NCI-H146 (cell line): ENCODE measurements at places on chromosomes 1 and 21.

DNA sequence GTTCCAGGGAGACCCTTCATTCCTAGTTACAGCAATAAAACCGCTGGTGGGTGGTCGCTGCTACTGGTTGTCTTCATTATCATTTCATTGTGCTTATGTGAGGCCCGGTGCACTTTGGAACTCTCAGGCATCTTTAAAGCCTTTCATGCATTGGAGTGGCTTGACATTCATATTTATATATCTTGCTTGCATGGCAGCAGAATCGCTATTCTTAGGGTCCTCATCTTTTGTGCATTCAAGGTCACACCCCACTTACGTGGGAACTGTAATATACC is 110.1 kb downstream of the ZBTB18 start:
- DNase-seq: no peak

GRCh38 chr1:53126495-53126894 is 15.9 kb downstream of the SLC1A7 start:
- DNase-seq: no peak

- DNase-seq: no peak
Observed at GRCh38 chr1:236113324-236114032, 28.9 kb upstream of the GPR137B start.

DNA sequence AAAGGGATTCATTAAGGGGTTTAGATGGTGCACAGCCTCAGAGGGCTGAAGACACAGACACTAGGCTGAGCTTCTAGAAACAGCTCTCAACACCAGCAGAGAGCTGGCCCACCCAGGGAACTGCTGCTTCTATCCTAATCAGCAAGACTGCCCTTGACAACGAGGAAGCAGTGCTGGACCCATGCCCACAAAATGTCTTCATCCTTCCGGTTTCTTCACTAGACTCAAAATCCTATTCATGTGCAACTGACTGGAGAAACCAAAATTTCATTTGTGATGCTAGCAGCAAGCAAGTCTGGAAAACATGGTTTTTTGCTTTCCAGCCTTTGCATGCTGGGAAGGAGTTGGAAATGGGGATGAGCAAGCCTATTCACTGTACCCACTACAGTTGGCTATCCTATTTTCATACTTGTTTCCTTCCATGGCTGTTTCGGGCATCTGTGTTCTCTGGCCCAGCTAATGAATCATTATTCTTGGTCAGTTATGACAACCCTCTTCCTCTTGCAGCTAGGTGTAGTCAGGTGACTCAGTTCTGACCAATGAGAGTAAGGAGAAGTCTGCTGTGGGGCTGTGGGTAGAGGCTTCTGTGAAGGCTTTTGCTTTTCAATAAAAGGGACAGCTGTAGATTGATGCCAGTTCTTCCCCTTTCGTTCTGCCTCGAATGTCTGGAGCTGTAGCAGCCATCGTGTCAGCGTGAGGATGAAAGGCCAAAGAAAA is 14.6 kb upstream of the TMEM61 start:
- no peak for DNase-seq

DNA sequence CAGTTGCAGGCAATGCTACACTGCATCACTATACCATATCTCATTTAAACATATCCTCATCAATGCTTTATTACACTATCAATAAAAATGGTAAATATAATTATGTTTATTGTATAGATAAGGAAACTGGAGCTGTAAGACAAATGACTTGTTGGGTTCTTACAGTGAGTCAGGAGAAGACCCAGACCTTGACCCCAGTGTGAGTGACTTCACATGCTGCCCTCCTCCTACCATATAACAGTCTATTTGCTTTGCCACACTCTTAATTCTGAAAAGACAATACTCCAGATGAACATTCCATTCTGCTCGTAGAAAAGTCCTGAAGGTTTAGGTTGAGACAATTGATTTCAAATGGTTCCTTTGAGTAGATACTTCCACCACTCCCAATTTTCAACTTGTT is 550.5 kb downstream of the PLPP3 start:
- no peak for DNase-seq

DNA sequence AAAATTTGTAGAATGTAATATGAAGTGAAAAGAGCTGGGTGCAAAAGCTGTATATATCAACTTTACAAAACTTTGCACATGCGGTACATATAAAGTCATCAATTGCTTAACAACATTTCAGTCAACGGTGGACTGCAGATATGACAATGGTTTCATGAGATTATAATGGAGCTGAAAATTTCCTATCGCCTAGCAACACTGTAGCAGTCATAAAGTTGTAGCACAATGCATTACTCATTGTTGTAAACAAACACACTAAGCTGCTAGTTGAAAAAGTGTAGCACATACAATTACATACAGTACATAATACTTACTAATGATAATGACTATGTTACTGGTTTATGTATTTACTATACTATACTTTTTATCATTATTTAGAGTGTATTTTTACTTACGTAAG is 64.0 kb downstream of the RGS7 start:
- DNase-seq: no peak

GRCh38 chr1:83818916-83819315 is 180.0 kb downstream of the TTLL7 start:
- DNase-seq: no peak

DNA sequence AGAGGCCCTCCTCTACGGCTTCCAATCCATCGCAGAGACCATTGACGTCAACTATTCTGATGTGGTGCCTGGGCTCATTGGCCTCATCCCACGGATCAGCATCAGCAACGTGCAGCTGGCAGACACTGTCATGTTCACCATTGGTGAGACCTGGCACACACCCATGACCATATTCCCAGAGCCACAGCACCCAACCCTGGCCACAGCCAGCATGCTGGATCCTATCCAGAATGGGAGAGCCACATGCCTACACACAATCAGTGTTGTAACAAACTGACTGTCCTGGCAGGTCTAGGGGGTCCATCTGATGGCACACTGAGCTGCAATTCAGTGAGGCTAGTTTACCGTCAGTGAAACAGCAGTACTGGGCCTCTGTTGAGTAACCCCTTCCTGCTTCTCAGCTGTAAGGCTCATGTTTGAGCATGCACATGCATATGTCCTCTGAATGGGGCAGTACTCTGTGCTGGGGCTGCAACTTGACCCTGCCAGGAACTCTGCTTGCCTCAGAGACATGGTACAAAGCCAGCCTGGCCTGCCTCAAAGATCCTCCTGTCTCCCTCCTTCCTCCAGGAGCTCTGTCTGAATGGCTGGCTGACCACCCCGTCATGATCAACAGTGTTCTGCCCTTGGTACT is 10.8 kb downstream of the IPO13 start:
- no peak for DNase-seq

GRCh38 chr1:147215540-147215916 is 9.6 kb downstream of the FMO5 start:
- DNase-seq: no peak
